ENCODE measurements at places on chromosomes 5 and 9. TPM values are rescaled to one million over a fixed set of nuclear protein-coding genes. Genes with fewer than 3 reads are reported as not detected.

Gene SH2D3C
- 0.08 TPM for total RNA-seq

Gene INSL4
- total RNA-seq, result not detected

Gene CCDC152
- 2.1 TPM for total RNA-seq

Gene ROPN1L
- 0.39 TPM for total RNA-seq

Gene GABRA1
- not detected for total RNA-seq

Gene MED7
- total RNA-seq, result 8.1 TPM

Gene MPDZ
- 19.1 TPM for total RNA-seq

Gene PIP5KL1
- total RNA-seq, result 3.7 TPM

Gene EQTN
- total RNA-seq, result not detected

Gene FBXO10
- 4.9 TPM for total RNA-seq

Gene PARP8
- 4.3 TPM for total RNA-seq

Gene PCDHGA3
- 0.65 TPM for total RNA-seq

Gene PTPN3
- 1.2 TPM for total RNA-seq

Gene MSMP
- not detected for total RNA-seq

Gene MYMK
- 1.0 TPM for total RNA-seq

Gene LHFPL2
- total RNA-seq, result 20.6 TPM

Measured in epithelial cell of alveolus of lung (primary cell).